ENCODE measurements at places on chromosomes 4 and X. TPM values are rescaled to one million over a fixed set of nuclear protein-coding genes. Genes with fewer than 3 reads are reported as not detected.

GRCh38 chr4:150136036-150136435 is 57.8 kb downstream of the DCLK2 start:
- no peaks in the 10 kb centered on the region for H3K27me3 ChIP-seq
- no peaks in the 10 kb centered on the region for H3K4me1 ChIP-seq
- no peak for DNase-seq
- H3K4me3 ChIP-seq, result no peak overlapping the region
- no peak overlapping the region for H3K27ac ChIP-seq

DNA sequence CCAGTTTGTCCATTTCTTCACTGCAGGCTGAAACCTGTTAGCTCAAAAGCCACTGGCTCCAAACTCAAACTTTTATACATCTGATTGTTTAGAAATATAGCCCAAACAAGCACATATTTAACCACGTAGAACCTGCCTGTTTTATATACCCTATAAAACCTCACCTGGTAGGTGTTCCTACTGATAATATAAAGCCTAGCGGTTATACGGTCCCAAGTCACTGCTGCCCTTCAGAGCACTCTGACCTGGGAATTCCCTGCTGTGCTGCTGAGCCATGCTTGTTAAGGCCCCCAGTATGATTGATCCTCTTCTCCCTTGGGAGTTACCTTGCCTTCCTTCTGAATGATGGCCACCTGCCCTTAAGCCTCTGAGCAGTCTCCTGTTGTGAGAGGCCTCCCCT is 432.8 kb upstream of the LCORL start:
- H3K27ac ChIP-seq, result no peak overlapping the region
- no peaks in the 10 kb centered on the region for H3K27me3 ChIP-seq
- no peaks in the 10 kb centered on the region for H3K36me3 ChIP-seq
- no peak for DNase-seq
- no peak overlapping the region for H3K4me3 ChIP-seq

DNA sequence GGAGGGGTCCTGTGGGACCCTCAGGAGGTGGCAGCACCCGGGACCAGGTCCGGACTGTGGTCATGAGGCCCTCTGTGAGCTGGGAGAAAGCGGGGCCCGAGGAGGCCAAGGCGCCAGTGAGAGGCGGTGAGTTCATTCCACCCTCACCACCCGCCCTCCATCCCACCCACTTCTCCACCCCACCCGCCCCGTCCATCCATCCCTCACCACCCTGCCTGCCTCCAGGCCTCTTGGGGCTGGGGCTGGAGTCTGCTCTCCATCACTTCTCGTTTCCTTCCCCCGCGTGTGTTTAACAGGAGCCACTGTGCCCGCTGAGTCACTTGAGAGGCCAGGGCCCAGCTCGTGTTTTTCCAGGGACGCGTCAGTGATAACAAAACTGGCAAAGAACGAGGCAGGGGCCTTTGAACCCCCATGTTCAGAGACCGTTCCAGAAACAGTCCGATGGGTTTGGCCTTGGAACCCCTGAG is 6.2 kb downstream of the SH3TC1 start:
- no peak for DNase-seq
- H3K27ac ChIP-seq, result no peak overlapping the region
- H3K27me3 ChIP-seq, result no peaks in the 10 kb centered on the region
- H3K4me3 ChIP-seq, result no peak overlapping the region

- no peaks in the 10 kb centered on the region for H3K27me3 ChIP-seq
- DNase-seq, result no peak
- no peaks in the 10 kb centered on the region for H3K36me3 ChIP-seq
Measured at GRCh38 chr4:168852933-168853713, 156.9 kb downstream of the CBR4 start.

CD38 gene
- total RNA-seq, result 55.1 TPM

MTHFD2L gene
- total RNA-seq, result 13.3 TPM

HOPX gene
- total RNA-seq, result 8.1 TPM

SOD3 gene
- 17.0 TPM for total RNA-seq

WDR17 gene
- total RNA-seq, result 1.4 TPM

HGFAC gene
- not detected for total RNA-seq

GRCh38 chr4:53559021-53559620 is 32.2 kb downstream of the LNX1 start:
- no peaks in the 10 kb centered on the region for H3K27me3 ChIP-seq
- H3K27ac ChIP-seq, result no peak overlapping the region
- H3K4me3 ChIP-seq, result no peak overlapping the region
- no peaks in the 10 kb centered on the region for H3K4me1 ChIP-seq

DNA sequence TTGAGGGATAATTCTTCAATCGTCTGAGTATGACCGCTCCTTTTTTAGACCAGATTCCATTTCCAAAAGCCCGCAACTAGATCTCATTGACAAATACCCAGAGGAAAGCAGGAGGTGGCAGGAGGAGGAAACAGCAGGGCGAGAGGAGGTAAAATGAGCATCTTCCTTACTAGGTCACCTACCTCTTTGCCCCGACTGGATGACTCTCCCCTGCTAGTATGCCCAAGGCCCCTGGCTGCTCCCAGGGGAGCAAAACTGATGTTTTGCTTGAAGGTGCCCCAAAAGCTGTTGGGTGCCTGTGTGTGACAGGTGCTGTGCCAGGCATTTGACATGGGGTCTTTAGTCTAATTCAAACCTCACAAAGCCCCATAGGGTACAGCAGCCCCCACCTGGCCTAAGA is 48.9 kb downstream of the C4orf50 start:
- H3K4me3 ChIP-seq, result no peak overlapping the region
- H3K27me3 ChIP-seq, result no peaks in the 10 kb centered on the region
- DNase-seq, result no peak
- no peak overlapping the region for H3K27ac ChIP-seq

DNA sequence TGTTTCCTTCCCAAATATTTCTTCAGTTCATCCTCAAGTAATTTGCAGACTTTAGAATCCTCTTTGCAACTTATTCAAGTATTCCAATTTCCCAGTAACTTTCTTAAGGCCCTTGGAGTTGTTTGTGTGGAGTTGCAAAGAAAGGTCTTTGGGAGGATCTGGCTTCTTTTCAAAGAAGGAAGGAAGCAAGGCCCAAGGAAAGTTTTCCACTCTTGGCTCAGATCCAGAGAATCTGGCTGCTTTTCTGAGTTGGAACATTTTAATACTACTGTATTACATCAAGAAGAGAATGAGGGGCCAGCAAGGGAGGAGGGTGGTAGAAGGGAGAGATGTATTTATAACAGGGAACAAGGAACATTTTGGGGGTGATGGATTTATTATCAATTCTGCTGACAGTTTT is 10.5 kb downstream of the CDX4 start:
- H3K4me1 ChIP-seq, result no peaks in the 10 kb centered on the region
- H3K36me3 ChIP-seq, result no peaks in the 10 kb centered on the region
- no peak overlapping the region for H3K4me3 ChIP-seq
- H3K27me3 ChIP-seq, result no peaks in the 10 kb centered on the region
- H3K27ac ChIP-seq, result no peak overlapping the region
- no peak for DNase-seq

DNA sequence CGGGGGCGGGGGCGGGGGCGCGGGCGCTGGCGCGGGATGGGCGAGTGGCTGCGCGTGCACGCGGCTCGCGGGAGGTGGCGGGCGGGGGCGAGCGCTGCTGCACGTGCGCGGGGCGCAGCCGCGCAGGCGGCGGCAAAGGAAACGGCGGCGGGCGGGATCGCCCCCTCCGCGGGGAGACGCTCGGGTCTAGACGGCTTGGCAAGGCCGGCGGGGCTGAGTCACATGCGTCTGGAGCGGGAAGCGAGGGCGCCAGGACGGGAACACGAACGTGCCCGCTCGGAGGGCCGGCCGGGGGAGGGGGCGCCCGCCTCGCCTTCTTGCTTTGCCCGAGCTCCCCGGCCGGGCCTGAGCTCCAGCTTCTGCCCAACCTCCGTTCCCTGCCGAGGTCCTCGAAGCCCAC is 4.3 kb upstream of the HAUS7 start:
- H3K27ac ChIP-seq, result peak overlapping the region; percentile 27
- H3K27me3 ChIP-seq, result peaks cover 6% of the 10 kb centered on the region
- H3K36me3 ChIP-seq, result no peaks in the 10 kb centered on the region
- peak; percentile 87 for DNase-seq

DNA sequence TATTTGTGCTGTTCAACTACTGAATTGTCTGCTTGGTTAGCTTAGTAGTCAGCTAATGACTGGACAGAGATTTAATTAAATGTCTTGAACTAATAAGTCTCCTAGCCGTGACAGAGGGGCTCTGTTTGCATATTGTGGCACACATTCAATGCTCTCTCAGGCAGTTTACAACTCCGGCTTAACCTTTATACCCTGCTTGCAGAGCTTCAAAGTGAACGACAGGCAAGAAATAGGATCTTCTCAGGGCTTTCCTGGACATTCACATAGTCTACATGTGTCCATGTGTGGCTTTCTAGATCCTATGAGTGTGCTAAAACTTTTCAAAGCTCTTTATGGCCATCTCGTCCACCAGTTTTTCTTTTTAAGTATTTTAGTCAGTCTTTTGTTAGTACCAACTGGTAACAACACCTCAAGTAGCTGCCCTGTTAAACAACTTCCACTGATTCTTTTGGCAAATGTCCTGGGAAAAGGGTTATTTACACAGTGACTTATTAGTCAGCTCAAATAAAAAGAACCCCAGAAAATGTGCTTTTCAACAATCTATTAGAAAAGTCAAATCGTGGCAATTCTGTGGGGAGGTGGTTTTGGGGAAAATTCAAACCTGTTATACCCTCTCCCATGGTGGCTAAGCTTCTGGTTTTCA is 28.6 kb downstream of the OR13H1 start:
- peaks cover 7% of the 10 kb centered on the region for H3K27me3 ChIP-seq
- no peak overlapping the region for H3K27ac ChIP-seq
- H3K4me1 ChIP-seq, result no peaks in the 10 kb centered on the region
- no peaks in the 10 kb centered on the region for H3K36me3 ChIP-seq
- DNase-seq, result no peak

GRCh38 chrX:6227453-6227835 is 1.2 kb downstream of the NLGN4X start:
- peaks cover 13% of the 10 kb centered on the region for H3K27me3 ChIP-seq
- H3K4me1 ChIP-seq, result no peaks in the 10 kb centered on the region

GRCh38 chrX:94178145-94178788 is 504.3 kb downstream of the FAM133A start:
- H3K27ac ChIP-seq, result no peak overlapping the region
- DNase-seq, result no peak
- H3K4me1 ChIP-seq, result no peaks in the 10 kb centered on the region
- H3K27me3 ChIP-seq, result no peaks in the 10 kb centered on the region

KLHL8 gene
- 17.3 TPM for total RNA-seq

PTTG2 gene
- 6.7 TPM for total RNA-seq

GRCh38 chr4:11264841-11265240 is 163.9 kb downstream of the HS3ST1 start:
- H3K27me3 ChIP-seq, result no peaks in the 10 kb centered on the region
- no peak overlapping the region for H3K4me3 ChIP-seq
- DNase-seq, result no peak
- no peaks in the 10 kb centered on the region for H3K4me1 ChIP-seq
- no peak overlapping the region for H3K27ac ChIP-seq

All from spleen (tissue), 13 donors.